DMS79 treated with DMSO at 0.1 percent for 48 hours (cell line): ENCODE measurements at places on chromosomes 5 and 9.

- no peak for DNase-seq
Measured at GRCh38 chr9:133487331-133487725, 8.4 kb upstream of the SLC2A6 start.

DNA sequence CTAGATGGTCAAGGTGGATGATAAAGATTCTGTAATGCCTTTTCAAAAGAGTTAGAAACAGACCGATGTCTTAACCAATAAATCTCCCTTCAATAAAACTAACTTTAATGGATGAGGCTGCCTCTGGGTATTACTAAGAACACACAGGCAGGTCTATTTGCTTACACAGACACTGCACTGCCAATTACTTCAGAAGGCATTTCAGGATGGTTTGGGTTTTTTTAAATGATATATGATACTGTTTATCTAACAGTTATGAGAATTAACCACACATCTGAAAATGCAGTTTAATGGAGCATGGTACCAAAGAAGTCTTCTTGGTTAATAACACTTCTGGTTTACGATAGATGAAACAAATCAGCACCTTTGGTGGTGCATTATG is 367.9 kb upstream of the GRAMD2B start:
- no peak for DNase-seq

GRCh38 chr5:27523629-27524028 is 485.2 kb upstream of the CDH9 start:
- no peak for DNase-seq

DNA sequence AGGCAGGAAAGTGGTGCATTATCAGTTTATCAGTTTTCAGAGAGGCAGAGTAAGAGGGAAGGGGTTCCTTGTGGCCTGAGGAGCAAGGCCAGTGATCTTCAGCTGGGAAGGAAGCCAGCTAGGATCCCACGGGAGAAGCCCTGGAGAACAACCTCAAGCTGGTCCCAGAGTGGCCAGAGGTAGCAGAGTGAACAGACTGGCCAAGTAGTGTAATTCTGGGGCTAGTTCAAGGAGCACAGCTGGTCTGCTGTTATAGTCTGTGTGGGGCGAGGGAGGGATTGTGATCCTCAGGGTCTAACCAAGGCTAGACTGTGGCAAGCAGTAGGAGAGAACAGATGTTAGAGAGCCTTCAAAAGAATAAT is 164.6 kb downstream of the CARTPT start:
- no peak for DNase-seq

DNA sequence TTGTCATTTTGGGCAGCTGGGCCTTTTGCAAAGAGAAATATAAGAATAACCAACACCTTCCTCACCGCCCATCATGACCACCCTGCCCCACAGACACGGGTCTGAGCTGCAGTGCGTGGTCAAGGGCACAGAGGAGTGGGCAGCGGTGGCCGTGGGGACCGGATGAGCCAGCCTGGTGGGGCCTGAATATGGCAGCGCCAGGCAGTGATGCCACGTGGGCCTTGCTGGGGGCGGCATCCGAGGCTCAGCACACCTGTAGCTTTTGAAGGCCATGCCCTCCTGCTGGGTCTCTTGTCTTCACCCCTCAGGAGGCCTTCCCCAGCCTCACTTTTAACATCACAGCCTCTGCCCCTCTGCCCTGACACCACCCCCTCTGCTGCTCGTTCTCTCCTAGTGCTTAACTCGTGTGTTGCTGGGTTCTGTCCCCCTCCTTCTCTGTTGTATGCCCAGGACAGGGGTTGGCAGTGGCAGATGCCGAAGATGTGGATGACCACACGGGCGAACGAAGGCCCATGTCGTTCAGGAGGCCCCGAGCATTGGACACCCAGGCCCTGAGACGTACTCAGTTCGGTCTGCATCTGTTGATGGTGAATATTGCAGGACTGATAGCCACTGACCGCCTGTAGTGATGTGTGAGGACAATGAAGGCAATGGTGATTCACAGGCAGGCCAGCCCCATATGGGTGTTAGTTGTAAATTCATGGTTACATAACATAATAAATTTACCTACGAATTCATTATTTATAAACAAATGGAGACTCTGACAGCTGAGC is 46.0 kb downstream of the AHRR start:
- no peak for DNase-seq

GRCh38 chr9:12770261-12770660 is 4.6 kb upstream of the LURAP1L start:
- no peak for DNase-seq

DNA sequence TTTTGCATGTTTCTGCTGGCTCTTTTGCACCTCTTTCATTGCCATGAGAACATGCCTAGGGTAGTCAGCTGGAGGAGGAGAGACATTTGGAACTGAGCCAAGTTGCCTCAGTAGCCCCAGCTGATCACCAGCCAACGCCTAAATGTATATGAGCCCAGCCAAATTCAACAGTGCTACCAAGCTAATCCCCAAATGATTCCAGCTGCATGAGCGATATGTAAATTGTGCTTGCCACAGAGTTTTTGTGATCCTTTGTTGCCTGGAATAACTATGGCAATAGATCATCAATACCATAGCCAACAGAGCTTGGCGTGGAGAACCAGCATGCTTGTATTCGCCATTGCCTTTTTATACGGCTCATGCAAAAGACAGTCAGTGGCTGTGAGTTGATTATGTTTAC is 110.5 kb downstream of the PRDM6 start:
- DNase-seq = no peak

GRCh38 chr9:2872931-2873323 is 29.0 kb upstream of the PUM3 start:
- no peak for DNase-seq

GRCh38 chr5:104385906-104386305 is 823.3 kb upstream of the NUDT12 start:
- DNase-seq = no peak

- DNase-seq = no peak
Measured at GRCh38 chr5:78755822-78756429, 107.4 kb upstream of the LHFPL2 start.

- DNase-seq = no peak
Measured at GRCh38 chr9:71941998-71942567, 30.6 kb downstream of the C9orf85 start.

DNA sequence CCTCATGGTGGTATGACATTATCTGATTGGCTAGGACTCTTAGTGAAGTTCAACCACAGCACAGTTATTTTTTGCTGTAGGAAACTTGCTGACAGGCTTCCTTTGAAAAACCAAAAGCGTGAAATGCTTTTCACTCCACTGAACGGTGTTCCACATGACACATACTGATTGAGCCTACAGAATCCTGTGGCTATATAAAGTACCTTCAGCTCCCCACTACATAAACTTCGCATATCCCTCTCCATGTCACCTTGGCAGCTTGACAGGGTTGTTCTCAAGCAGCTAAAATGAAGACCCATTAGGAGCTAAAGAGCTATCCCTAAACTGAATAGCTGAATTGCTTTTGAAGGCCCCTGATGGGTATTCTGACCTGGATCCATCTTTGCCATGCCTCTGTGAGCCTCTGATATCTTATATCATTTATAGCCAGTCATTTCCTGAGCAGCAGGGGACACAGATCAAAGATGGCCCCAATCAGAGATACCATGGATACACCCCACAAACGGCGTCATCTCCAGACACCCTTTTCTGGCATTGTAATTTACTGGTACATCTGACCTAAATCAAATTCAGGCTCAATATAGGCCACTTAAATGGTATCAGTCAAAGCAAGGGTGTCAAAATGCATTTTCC is 91.5 kb downstream of the APBA1 start:
- DNase-seq = peak; percentile 30

GRCh38 chr5:141514330-141515133 is 25.7 kb downstream of the PCDHGC5 start:
- peak; percentile 83 for DNase-seq

- DNase-seq = no peak
Measured at GRCh38 chr9:26310294-26310693, 582.3 kb downstream of the CAAP1 start.

DNA sequence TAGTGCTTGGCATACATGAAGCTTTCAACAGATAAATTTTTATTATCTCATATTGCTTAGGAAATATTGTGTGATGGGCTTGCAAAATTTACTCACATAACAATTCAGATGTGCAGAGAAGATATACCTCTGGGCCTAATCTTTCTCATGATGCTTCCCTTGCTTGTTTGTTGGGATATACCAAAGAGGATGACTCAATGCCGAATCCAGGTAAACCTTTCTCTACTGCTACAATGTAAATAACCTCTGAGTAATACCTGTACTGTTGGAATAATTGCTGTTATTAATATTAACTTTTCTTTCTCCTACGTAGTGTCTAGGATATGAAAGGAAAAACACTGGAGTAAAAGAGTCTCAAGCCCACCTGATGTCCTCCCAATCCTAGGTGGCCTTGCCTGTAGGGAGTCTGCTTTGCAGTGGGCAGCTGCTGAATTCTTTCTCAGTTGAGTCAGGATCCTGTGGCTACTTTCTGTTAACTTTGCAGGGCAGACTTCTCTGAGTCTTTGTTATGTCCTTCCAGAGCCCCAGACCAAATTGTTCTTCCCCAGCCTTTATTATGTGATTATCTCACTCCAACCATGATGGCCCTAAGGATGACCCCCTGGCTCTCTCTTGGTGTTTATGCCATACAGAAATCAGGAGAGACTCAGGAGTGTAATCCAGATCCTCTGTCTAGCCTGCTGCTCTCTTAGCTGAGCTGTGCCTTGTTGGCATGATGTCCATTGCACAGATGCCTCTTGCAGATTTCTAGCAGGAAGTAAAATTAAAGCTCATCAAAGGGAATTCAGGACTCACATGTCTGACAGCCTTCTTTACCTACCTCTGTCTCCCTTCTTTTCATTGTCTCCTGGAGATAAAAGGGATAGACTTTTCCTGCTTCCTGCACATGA is 208.1 kb downstream of the SNX18 start:
- no peak for DNase-seq

DNA sequence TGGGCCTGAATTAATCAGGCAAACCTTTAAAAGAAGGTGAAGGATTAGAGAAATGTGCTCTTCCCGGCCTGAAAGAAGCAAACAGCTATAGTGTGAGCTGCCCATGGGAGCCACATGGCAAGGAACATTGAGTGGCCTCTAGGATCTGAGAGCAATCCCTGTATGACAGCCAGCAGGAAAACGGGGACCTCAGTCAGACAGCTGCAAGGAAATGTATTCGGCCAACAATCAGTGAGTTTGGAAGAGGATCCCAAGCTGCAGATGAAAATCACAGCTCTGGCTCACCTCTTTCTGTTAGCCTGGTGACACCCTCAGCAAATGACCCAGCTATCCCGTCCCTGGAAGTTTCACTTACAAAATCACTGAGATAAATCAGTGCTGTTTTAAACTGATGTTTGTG is 309.2 kb downstream of the SH3GL2 start:
- DNase-seq = no peak

GRCh38 chr9:89594811-89595550 is 9.8 kb upstream of the GADD45G start:
- no peak for DNase-seq

- DNase-seq = no peak
Measured at GRCh38 chr5:56337715-56338319, 104.7 kb upstream of the ANKRD55 start.

GRCh38 chr5:40465416-40465815 is 214.3 kb upstream of the PTGER4 start:
- no peak for DNase-seq

DNA sequence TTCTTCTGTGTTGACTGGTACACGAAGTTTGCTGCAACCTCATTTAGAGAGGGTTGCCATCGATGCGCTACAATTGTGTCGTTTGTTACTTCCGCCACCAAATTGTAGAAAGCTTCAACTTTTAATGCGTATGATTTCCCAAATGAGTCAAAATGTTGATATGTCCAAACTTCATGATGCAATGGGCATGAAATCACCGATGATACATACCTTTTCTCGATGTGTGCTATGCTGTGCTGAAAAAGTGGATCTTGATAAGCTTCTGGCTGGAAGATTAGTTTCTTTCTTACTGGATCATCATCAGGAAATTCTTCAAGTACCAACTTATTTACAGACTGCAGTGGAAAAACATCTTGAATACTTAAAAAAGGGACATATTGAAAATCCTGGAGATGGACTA is 65.7 kb downstream of the TMEM38B start:
- no peak for DNase-seq

DNA sequence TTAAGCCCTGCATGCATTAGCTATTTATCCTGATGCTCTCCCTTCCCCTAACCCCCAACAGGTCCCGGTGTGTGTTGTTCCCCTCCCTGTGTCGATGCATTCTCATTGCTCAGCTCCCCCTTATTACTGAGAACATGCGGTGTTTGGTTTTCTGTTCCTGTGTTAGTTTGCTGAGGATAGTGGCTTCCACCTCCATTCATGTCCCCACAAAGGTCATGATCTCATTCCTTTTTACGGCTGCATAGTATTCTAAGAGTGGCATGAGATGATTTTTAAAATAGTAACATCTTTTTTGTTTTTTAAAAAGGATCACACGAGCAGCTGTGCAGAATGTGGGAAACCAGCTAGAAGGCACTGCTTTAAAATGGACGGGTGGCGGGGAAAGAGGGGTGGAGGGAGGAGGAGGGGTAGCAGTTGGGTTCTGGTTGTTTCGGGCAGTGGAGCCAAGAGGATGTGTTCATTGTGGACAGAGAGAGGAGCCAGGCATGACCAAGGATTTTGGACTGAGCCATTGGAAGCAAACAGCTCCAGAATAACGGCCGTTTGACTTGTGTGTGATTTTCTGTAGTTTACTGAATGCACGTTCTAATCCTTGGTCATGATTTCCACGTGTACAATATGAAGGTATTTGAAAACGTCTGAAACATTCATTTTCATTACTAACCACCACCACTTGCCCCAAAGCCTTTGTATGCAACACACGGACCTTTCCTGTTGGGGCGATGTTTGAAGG is 1.7 kb upstream of the TENT4A start:
- DNase-seq = no peak

DNA sequence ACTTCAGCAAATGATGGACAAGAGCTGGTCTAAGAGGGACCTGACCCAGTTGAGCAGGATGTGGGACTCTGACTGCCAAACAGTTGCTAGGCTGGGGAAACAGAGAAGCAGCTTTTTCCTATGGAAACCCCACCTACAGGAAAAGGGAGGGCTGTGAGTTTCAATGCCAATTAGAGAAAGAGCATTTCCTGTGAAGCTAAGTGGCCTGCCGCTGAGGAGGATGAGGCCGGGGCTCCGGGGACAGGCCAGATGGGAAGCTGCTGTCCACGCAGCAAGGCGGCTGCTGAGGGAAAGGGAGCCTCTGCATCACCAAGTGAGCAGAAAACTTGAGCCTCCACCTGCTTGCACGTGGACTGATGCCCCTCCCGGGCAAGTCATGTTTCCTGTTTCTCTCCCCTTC is at the start of gene PCDH12:
TSS of gene PCDH12 (minus strand) at position 90 of the 400 bp plus-strand sequence. CDS start 351 bp downstream, outside the sequence.
- no peak for DNase-seq

- DNase-seq = no peak
Measured at GRCh38 chr5:27325513-27325912, 287.1 kb upstream of the CDH9 start.

DNA sequence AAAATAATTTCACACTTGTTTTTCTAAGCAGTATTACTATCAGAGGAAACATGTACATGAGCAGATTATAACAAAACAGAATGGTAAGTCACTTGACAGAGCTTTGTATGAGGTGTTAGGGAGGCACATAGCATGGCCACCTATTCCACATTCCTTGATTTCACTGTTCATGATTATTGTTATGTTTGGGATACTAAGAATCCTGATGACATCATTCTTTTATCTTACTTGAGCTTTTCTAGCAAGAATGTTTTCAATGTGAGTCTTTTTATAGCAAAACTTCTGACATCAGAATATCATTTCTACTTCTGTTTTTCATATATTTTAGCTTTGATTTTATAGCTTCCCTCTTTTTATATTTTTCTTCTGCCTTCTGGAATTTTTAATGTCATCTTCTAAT is 208.2 kb downstream of the DMRTA1 start:
- no peak for DNase-seq

- no peak for DNase-seq
Measured at GRCh38 chr9:1929134-1929533, 86.0 kb upstream of the SMARCA2 start.
